ENCODE measurements at places on chromosomes 7 and 10.
A peak's percentile ranks its signal among the peaks of the same experiment; 100 is the strongest.

DNA sequence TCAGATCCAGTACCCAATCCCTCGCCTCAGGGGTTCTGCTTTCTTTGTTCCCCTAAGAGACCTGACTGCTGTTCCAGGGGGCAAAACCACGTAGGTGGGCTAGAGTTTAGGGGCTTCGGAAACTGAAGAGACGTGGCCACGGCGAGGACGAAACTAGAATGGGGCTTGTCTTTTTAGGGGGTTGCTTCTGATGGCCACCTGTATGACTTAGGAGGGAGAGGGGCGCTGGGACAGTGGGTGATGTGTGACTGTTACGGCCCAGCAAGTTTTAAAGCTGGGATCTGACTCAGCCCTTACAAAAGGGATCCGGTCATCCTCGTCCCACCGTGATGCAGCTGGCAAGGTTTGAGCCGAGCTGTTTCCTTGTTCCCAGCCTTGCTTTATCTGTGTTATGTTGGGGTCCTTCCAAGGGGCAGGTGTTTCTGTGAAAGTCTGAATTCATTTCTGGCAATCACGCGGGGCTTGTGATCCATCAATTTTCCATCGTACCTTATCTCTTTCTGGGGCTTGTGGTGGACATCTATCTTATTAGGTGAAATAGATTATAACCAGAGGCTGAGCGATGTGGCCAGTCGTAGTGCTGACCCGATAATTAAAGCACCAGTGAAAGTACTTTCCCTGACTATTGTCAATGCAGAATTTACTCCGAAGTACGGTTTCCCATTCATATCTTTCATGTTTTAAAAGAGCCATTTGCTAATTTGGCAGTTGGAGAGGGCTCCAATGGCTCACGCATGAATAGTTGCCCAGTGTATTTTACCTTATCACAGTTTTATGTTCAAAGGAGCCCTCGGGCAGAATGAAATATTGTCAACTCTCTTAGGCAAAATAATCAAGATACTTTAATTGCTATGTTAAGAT, 830 bp downstream of the MET start:
- no peak for DNase-seq

- no peak for DNase-seq
Measured at GRCh38 chr10:71408436-71409225, 11.9 kb downstream of the CDH23 start.

DNA sequence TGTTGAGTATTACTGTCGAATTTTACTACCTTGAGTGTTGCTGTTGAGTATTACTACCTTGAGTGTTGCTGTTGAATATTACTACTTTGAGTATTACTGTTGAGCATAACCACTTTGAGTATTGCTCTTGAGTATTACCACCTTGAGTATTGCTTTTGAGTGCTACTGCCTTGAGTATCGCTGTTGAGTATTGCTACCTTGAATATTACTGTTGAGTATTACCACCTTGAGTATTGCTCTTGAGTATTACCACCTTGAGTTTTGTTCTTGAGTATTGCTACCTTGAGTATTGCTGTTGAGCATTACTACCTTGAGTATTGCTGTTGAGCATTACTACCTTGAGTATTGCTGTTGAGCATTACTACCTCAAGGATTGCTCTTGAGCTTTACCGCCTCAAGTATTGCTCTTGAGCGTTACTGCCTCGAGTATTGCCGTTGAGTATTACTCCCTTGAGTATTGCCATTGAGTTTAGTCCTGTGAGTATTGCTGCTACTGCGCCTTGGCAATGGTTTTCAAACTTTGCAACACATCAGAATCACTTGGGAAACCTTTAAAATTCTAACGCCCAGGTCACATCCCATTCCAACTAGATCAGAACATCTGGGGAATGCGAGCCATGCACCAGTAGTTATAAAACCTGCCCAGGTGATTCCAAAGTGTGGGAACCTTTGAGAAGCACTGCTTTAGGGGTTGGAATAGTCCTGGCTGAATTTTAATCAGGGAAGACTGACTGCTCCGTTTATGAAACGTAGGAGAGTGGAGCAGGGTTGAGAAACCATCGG, 61.7 kb downstream of the TCF7L2 start:
- no peak for DNase-seq

DNA sequence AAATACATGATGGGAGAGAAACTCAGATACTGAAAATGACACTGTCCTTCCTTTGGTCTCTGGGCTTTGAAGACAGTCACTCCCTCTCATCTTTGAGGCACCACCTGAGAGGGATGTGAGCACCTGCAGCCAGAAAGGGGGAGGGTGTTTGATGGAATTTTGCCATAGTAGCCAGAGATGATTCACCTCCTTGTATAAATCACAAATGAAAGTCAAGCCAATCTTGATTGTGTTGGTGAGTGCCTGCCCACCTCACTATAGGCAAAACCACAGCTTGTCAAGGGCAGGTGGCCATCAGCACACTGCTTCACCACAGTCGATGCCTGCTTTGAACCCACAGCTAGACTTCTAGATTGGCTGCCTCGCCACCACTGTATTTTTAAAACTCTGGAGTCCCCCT, 48.2 kb downstream of the PON1 start:
- no peak for DNase-seq

- no peak for DNase-seq
Measured at GRCh38 chr10:120931423-120931822, 80.3 kb downstream of the WDR11 start.

- no peak for DNase-seq
Measured at GRCh38 chr10:69453795-69454194, 2.5 kb downstream of the TSPAN15 start.

DNA sequence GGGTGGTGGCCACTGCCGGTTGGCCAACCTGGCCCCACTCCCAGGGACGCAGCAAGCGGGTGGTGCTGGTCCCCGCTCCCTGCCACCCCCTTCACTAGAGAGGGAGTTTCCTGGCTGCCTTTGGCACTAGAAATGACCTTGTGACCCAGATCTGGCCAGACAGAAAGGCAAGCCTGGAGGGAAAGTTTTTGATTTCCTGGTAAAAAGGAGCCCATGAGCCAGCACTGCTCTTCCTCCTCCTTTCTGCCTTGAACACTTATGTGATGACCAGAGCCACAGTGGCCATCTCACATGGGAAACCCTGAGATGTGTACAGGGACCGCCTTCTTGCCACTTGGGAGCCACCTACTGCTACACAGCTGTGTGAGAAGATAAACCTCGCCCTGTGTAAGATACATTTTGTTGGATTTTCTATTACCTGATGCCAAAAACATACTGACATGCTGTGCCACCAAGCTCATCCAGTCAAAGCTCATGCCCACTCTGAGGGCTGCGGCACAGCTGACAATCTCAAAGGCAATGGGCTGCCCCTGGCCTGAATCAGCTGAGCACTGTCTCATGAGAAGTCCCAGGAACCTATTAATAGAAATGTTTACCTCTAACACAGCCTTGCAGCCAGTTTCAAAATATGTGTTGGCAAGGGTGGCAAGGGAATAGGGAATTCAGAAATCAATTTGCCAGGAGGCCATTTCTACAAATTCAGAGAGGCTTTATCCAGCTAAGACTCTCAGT, 94.0 kb downstream of the CYTH3 start:
- no peak for DNase-seq

- no peak for DNase-seq
Measured at GRCh38 chr10:22719406-22720042, 5.1 kb upstream of the PIP4K2A start.

DNA sequence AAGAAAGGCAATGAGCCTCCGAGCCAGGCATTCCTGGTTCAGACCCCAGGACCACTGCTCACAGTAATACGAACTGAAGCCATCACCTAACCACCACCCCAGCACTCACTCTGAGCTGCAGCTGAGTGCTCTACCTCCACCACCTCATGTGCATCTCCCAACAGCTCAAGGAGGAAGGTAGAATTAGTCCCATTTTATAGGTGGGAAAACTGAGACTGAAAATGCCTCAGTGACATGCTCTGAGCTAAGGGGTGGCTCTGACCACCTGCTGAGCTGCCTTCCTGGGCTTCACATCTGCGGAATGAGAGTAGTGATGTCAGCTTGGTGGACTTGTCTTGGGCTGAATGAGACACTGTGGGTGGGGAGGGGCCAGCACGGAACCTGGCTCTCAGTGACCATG, 159.7 kb upstream of the UNC5B start:
- DNase-seq = no peak

DNA sequence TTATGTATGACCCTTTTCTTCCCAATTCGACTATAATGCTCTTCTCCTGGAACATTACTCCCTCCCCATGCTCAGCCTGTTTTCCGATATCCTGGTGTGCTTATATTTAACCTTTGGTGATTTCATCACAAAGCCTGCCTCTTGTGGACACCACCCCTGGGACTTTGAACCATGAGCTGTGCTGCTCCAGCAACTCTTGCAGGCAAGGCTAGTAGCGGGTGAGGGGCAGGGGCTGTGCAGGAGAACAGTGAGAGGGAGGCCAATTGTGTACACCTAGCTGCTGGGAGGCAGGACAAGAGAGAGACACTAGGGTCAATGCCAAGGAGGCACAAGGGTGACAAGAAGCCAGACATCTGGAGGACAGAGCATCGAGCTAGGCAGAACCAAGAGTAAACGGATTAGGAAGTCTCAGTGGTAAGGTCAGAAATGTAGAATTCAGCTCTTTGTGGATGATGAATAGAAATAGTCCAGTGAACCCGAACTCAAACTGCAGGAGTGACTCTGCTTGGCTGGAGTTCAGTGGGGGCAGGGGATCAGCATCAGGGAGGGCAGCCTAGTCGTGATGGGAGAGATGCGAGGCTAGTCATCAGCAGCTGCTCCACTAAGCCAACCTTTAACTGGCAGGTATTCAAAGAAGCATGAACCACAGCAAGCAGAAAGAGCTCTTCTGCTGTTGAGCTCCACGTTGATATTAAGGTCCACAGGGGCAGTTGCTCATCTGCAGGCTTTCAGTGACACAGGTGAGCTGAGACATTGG, 31.0 kb upstream of the MKI67 start:
- no peak for DNase-seq

- no peak for DNase-seq
Measured at GRCh38 chr10:100737355-100738054, 7.9 kb upstream of the PAX2 start.

- no peak for DNase-seq
Measured at GRCh38 chr7:34067005-34067778, 161.9 kb downstream of the BMPER start.

GRCh38 chr10:124916098-124916584, 25.8 kb upstream of the ZRANB1 start:
- no peak for DNase-seq

GRCh38 chr10:25451401-25451800, 276.6 kb downstream of the GPR158 start:
- DNase-seq = no peak

- DNase-seq = no peak
Measured at GRCh38 chr7:50580057-50580456, 14.9 kb upstream of the DDC start.

- DNase-seq = no peak
Measured at GRCh38 chr10:91496016-91496415, 85.9 kb downstream of the HECTD2 start.

- DNase-seq = no peak
Measured at GRCh38 chr10:33986515-33986914, 652.0 kb upstream of the NRP1 start.

DNA sequence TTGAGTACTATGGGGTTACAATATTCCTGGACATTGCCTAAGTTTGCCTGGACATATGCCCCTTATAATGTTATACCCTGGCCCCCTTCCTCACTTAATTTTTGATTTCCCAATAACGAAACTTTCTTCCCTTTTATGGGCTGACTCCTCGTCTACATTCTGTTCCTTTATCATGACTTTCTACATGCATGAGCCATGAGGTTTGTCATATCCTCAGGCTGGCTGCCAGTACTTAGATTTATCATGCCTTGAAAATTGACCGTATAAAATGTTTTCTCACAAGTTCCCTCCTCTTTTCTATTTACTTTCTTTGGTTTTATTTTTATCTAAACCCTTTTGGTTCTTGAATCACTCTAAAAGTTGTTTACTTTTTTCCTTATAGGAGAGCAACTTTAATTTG, 4.7 kb downstream of the DNAH11 start:
- DNase-seq = no peak

- DNase-seq = no peak
Measured at GRCh38 chr7:155756322-155756721, 55.9 kb downstream of the SHH start.

- DNase-seq = peak; percentile 83
Measured at GRCh38 chr7:44633254-44634186, 27.1 kb downstream of the OGDH start.

DNA sequence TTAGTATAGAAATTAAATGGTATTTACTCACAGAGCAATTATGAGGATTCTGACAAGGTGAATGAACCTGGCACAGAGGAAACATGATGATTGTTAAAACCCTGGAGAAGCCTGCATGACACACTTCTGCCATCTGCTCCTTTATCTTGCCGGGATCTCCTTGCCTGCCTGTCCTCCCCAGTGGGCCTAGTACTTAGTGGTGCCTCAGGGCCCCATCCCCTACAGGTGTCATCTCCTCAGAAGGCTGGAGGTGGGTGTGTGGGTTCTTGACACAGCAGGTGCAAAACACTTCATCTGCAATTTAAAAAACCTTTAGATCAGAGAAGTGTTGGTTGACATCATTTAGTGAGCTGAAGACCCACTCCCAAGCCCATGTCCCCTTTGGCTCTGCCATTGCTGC, 261.2 kb downstream of the ADRA2A start:
- DNase-seq = no peak

DNA sequence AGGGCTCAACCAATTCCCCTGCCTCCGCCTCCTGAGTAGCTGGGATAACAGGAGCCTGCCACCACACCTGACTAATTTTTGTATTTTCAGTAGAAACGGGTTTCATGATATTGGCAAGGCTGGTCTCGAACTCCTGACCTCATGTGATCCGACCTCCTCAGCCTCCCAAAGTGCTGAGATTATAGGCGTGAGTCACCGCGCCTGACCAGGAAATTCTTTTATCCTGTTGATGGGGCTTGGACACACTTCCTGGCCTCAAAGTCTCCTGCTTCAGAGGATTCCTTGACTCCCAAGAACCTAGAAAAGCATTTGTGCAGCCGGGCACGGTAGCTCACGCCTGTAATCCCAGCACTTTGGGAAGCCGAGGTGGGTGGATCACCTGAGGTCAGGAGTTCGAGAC, 16.2 kb downstream of the ZNF425 start:
- no peak for DNase-seq

DNA sequence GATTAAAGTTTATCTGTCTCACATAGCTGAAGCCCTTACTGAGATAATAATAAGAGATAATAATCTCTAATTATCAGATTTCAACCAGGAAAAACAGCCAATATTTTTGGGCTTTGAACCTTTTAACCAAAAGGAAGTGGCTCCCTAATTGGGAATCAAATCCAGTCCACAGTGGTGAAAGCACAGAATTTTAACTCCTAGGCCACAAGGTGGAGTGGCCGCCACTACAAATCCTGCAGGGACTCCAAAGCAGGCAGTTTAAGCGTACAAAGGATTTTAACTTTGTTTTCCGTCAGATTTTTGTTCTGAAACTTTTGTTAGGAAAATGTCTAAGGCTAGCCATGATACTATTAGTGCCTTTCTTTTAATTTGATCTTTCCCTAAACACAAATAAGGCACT, 99.6 kb upstream of the CCNY start:
- DNase-seq = no peak

Data from HS-27A (cell line).